ENCODE measurements at places on chromosomes 16 and 17.

DNA sequence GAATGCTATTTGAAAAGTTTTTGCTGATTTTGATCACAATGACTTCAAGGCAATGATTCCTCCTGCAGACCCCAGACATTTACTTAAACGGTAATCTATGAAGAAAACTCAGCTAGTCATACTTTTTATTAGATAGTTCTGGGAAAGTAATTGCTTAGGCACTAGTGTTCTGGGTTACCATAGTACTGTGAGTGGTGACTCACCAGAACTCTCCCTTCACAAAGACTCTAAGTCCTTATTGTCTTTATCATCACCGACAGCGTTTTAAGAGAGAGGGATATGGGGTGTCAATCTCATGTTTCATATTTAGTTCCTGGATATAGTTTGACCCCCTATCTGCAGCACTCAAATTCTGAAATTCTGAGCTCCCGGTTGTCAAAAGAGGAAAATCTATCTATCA lies 43.0 kb upstream of the CDH8 start:
- no peak for DNase-seq

DNA sequence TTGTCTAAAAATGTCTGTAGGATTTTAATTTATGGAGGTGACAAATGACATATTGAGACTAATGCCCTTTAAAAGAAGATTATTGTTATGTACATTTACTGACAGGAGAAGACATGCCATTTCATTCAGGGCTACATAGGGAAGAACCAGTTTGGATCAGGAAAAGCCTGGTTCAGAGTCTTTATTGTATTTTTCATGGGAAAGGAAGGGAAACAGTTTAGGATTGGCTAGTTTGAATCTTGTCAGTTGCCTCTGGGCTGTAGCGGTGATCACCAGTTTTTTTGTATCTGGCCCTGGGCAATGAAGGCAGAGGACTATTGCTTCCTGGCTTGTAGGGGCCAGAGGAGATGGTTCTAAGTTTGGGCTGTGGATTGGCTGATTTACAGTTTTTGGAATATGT lies 31.8 kb downstream of the NSRP1 start:
- DNase-seq, result no peak

- DNase-seq, result no peak
Measured at GRCh38 chr17:32021615-32021955, 14.4 kb downstream of the LRRC37B start.

DNA sequence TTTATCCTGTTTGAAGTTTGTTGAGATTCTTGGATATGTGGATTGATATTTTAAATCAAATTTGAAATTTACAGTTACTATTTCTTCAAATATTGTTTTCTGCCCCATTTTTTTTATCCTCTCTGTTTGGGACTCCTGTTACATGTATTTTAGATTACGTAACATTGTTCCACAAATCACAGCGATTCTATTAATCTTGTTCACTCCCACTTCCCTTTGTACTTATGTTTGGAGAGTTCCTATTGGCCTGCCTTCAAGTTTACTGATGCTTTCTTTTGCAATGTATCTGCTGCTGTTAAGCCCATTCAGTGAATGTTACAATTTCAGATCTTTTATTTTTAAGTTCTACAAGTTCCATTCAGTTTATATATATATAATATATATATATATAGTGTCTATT lies 288.3 kb upstream of the TNRC6C start:
- DNase-seq, result no peak

DNA sequence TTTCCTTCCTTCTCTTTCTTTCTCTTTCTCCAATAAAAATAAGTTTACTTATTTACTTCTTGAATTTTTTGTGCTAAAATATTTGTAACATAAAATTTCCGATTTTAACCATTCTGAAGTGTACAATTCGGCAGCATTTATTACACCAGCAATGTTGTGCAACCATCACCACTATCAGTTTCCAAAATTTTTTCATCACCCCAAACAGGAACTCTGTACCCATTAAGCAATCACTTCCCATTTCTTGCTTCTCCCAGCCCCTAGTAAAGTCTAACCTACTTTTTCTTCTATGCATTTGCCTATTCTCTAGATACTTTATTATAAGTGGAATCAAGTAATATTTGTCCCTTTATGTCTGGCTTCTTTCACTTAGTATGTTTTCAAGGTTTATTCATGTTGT lies 2.5 kb upstream of the HP start:
- DNase-seq, result no peak
